A549 treated with AZD2906 at 1 μM for 4 hours (cell line): ENCODE measurements at places on chromosomes 11 and 22. TPM values are rescaled to one million over a fixed set of nuclear protein-coding genes. Genes with fewer than 3 reads are reported as not detected.

The SUSD2 gene
- total RNA-seq = 67.6 to 83.6 TPM (median 81.4 TPM) in 5 replicates

The ANGPTL5 gene
- total RNA-seq = 0.08 to 0.16 TPM (median 0.14 TPM) in 5 replicates

The SYCE3 gene
- 0.22 to 0.37 TPM (median 0.29 TPM) in 3 of 5 replicates, not detected in the others for total RNA-seq

The NCF4 gene
- 0.06 to 0.26 TPM (median 0.08 TPM) in 5 replicates for total RNA-seq

The PPP2R5B gene
- 3.4 to 5.3 TPM (median 4.5 TPM) in 5 replicates for total RNA-seq

The MRGPRX1 gene
- total RNA-seq = not detected in 5 replicates

The BTBD18 gene
- not detected in 5 replicates for total RNA-seq

The TRIM6 gene
- total RNA-seq = 6.9 to 8.3 TPM (median 7.6 TPM) in 5 replicates

The OR8G5 gene
- not detected in 5 replicates for total RNA-seq

The TH gene
- total RNA-seq = 0.06 to 0.10 TPM (median 0.08 TPM) in 4 of 5 replicates, not detected in the other

The OR52I1 gene
- not detected in 5 replicates for total RNA-seq

The ALG8 gene
- total RNA-seq = 52.3 to 58.9 TPM (median 57.1 TPM) in 5 replicates

The CRYBB2 gene
- total RNA-seq = 0.07 TPM in 1 of 5 replicates, not detected in the others

The PARVG gene
- not detected in 5 replicates for total RNA-seq
